ENCODE measurements at places on chromosomes 2 and 18.

DNA sequence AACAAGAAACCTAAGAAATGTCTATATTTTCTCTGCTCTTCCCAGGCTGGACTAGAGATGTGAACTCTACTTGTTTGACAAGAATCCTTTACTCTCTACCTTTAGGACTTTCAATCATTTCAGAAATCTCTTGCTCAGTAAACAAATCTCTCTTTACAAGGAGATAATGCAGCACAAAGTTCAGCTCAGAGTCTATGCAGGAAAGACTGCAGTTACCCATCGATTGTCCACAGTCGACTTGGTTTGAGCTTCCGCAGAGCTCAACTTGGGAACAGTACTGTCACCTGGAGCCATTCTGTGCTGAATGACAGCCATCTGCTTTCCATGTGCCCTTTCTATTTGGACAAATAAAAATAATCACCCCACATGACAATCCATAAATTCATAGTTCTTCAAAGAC, 259.7 kb upstream of the STON1 start:
- no peak for DNase-seq

DNA sequence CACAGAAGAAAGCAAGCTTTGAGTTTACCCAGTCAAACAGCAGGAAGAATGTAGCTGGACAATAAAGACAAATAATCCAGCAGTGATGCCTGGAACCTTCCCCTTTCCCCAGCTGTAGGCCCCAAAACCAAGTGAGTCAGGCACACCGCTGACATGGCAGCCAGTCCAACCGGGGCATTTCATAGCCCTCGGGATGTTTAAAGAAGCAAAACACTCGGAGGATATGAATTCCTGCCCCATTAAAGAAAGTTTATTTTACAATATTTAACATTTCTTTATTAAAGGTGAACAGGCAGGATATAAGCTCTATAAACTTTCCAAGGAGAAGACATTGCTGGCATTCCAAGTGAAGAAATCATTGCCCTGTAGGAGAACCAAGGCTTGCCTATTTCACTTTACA, 507.6 kb upstream of the TNP1 start:
- peak; percentile 91 for DNase-seq

DNA sequence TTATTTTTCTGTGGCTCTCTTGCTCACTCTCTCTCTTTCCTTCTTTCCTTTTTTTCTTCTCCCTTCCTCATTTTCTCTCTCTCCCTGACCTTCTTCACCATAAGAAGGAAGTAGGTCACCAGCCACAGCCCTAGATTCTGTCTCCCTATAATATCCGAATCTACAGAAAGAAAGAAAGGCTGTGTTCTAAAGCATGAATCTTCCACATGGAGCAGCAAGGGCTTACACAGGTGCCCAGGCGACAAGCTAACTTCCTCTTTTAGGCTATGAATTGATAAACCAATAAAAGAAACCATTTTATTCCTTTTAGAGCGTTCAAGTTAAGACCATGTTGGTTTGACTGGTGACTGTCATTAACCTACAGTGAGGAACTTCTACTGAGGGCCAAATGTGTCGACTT, 49.3 kb downstream of the CACNB4 start:
- no peak for DNase-seq

GRCh38 chr2:229054311-229054710, 216.8 kb downstream of the PID1 start:
- no peak for DNase-seq

DNA sequence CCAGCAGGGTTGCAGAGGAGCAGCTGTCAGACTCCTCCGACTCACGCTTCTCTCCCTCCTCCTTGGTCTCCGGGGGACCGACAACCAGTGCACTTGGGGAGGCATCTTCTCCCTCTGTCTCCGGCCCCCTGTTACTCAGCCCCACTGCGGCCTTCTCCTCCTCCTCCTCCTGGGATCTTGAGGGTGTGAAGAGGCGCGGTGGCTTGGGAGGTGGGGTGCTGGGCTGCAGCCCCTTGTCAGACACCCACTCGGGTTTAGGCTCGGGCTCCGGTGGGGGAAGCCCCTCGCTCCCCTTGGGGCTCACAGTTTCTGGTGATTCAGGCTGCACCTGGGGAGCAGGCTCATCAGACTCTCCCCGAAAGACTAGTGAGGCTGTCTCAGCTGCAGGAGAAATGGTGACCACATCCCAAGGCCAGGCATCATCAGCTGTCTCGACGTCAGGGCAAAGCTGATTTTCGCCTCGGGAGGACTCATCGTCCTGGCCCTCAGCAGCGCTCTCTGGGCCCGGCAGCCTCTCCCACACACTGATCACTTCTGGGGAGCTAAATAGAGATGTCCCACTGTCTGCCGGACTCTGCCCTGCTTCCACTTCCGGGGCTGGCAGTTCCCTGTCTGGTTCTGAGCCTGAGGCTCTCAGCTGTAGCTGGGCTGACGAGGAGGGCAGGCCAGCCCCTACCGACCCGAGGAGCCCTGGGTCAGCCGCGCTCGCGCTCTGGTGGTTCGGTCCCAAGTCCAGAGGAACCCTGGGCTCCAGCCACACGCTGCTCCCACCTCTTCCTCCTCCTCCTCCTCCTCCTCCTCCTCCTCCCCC, 9.0 kb upstream of the SFXN5 start:
- DNase-seq = no peak

DNA sequence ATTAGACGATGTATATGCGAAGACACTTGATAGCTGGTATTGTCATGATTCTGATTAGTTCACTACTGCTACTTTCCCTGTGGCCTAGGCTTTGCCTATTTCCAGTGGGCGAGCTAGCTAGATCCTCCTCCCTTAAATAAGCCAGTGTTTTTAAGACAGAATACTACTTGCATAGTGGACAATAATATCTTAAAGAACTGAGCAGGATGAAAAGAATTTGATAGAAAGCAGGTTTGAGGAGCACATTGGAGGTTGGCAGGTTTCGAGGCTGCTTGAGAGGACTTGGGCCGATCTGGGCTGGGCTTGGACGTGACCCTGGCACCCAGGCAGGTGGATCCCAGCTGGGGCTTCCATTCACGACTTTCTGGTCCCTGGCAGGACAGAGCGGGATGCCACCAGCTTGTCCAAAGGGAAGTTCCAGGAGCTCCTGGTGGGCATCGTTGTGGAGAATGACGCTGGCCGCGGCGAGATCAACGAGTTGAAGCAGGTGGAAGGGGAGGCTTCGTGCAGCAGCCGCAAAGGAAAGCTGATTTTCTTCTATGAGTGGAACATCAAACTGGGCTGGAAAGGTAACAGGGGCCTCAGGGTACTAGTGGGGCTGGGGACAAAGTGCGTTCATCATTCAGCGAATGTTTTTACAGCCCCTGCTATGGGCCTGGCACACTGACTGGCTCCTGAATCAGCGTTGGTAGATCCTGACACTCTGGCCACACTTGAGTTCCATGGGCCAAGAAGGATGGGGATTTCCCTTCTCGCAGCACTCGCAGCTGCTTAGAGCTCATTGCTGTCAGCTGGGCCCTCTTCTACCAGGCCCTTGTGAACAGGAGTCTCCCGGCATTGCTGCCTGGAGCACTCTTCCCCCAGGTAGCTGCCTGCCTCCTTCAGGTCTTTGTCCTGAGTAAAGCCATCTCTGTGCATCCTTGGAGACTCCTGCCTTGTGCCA, 16.9 kb downstream of the C2orf74 start:
- peak; percentile 23 for DNase-seq

DNA sequence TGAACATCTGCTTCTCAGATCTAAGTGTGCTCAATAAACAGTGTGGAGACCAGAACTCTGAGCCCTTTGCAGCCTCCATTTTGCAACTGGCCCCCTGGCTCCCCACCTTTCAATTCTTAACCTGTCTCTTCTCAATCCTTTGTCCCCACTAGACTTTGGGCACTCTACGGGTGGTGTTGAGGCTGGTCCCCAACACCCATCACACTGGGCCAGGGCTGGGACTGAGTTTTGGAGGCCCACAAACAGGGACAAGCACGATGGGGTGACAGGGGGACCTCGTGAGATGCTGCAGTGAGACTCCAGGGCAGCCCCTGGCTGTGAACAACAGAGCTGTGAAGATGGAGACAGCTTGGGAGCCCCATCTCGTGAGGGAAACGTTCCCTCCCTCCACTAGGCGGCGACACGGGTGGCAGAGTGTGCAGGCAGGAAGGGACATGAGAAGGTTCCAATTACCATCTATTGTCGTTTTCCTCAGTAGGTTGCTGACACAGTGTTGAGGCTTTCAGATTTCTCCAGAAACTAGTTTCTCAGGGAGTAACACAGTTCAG, 1.2 kb downstream of the ANKMY1 start:
- DNase-seq = peak; percentile 37

- no peak for DNase-seq
Observed at GRCh38 chr2:140308706-140309105, 1528.5 kb upstream of the NXPH2 start.

GRCh38 chr2:85853499-85854165, 35.2 kb downstream of the ST3GAL5 start:
- no peak for DNase-seq

DNA sequence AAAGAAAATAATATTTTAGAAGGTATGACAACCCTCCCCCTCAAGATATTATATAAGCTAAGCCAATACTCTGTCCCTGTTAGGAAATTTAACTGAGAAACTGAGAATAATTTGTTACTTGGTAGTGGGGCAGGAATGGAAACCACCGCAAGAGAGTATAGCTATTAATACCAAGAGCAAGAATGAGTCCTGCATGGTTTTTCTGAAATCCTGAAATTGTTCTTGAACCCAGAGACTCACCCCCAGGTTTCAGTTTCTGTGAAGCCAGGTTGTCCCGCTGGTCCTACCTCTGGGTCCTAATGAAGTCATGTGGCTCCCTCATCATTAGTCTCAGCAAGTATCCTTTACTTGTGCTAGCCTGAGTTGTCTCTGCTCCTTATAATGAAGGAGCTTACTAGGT, 671.0 kb upstream of the ACVR2A start:
- DNase-seq = no peak

GRCh38 chr2:32627441-32627813, 423 bp upstream of the TTC27 start:
- peak; percentile 50 for DNase-seq

GRCh38 chr2:237231593-237231992, 145.9 kb downstream of the COPS8 start:
- no peak for DNase-seq

DNA sequence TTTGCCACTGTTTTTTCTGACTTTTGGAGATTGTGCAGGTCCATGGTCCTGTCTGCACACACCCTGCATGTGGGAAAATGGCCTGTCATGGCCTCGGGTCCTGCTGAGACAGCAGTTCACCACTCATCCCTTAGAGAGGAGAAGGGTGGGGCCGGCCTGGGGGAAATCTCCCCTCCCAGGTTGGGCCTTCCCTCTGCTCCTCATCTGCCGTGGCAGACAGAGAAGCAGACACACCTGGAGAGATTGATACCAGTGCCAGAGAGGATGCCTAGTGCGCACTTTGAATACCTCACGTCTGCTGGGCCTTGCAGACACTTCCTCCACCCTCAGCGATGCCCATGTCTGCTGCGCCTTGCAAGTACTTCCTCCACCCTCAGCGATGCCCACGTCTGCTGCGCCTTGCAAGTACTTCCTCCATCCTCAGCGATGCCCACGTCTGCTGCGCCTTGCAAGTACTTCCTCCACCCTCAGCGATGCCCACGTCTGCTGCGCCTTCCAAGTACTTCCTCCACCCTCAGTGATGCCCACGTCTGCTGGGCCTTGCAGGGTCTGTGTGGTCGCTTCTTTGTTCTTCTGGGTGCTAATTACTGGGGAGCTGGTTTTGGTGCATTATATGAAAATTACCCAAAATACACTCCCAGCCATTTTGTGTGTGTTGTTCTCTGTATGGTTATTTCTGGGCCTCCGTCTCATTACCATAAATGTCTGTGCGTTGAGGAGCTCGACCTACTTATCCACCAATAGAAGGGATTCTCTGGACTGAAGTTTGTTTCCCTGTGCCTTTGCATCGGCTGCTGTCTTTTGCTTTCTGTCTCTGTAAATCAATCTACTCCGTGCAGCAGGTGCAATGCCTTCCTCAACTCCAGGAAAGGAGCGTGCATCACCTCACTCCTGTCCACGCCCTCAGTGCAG, 186.9 kb upstream of the PXDN start:
- DNase-seq = no peak

- DNase-seq = no peak
Observed at GRCh38 chr2:163466331-163467250, 269.2 kb downstream of the FIGN start.

- no peak for DNase-seq
Observed at GRCh38 chr18:49935215-49935614, 121.9 kb upstream of the ACAA2 start.

GRCh38 chr2:75676464-75676863, 29.9 kb downstream of the MRPL19 start:
- no peak for DNase-seq

DNA sequence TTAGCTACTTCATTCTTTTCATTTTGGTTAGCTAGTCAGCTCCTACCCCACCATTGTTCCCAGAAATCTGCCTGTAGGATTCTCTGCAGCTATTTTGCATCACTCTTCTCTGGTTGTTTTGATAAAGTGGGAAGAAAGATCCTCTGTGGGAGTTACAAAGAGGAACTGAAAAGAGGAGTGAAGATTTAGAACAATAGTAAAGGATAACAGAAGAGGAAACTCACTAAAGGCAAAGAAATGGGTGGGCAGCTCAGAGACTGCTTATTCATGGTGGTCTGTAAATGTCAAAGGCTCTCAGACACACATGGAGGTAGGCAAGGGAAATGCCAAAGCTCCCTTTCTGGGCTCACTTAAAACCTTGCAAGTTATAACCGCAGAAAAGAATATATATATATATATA, 17.2 kb upstream of the CD207 start:
- DNase-seq = no peak

DNA sequence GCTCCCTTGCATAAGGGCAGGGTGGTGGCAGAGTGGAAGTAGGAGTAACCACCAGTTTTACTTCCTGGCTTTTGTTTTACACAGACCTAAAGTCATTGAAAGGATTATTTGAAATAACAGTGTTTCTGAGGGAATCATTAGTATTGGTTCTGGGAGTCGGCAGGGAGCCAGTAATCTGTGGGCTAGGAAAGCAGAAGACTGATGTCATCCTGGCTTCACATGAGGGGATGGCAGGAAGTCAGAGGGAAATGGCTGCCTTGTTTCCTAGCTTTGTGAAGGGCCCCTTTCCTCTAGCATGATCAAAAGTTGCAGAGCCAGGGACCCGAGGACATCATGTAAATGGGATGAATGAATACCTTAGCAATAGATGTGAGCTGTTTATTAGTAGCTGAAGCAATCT, 792.6 kb downstream of the CPS1 start:
- no peak for DNase-seq

DNA sequence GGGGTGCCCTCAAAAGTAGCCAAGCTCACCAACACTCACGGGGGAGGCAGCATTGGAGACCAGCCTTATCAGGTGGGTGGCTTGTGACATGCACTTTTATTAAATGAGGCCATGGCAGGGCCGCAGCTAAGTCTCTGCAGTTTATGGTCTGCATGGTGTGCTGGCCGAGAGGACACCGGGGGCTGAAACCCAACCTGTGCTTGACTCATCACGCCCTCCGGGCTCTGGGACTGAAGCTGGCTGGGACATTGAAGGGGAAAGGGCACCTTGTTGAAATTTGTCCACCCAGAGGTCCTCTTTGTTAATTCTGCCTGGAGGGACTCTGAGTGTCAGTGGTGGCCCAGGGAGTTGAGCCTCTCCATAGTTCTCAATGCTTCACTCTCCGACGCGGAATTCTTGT, 17.7 kb upstream of the NTSR2 start:
- DNase-seq = no peak
